ENCODE measurements at places on chromosomes 5 and 9. TPM values are rescaled to one million over a fixed set of nuclear protein-coding genes. Genes with fewer than 3 reads are reported as not detected.

GRCh38 chr9:110669433-110669832 is 842 bp downstream of the MUSK start:
- no peak for DNase-seq
- H3K36me3 ChIP-seq: no peaks in the 10 kb centered on the region
- no peaks in the 10 kb centered on the region for H3K27me3 ChIP-seq
- no peak overlapping the region for H3K4me3 ChIP-seq

- H3K4me1 ChIP-seq: no peaks in the 10 kb centered on the region
- DNase-seq: no peak
- H3K27ac ChIP-seq: no peak overlapping the region
- no peaks in the 10 kb centered on the region for H3K27me3 ChIP-seq
These were observed 369.5 kb downstream of the PRELID2 start for GRCh38 chr5:145465474-145466263.

- peaks cover 8% of the 10 kb centered on the region for H3K27me3 ChIP-seq
- H3K36me3 ChIP-seq: no peaks in the 10 kb centered on the region
- no peaks in the 10 kb centered on the region for H3K4me1 ChIP-seq
These were observed 173.5 kb downstream of the C5orf15 start for GRCh38 chr5:133794771-133795415.

- DNase-seq: no peak
- H3K4me1 ChIP-seq: no peaks in the 10 kb centered on the region
- H3K27me3 ChIP-seq: no peaks in the 10 kb centered on the region
These were observed 121.4 kb upstream of the C6 start for GRCh38 chr5:41334758-41335157.

DNA sequence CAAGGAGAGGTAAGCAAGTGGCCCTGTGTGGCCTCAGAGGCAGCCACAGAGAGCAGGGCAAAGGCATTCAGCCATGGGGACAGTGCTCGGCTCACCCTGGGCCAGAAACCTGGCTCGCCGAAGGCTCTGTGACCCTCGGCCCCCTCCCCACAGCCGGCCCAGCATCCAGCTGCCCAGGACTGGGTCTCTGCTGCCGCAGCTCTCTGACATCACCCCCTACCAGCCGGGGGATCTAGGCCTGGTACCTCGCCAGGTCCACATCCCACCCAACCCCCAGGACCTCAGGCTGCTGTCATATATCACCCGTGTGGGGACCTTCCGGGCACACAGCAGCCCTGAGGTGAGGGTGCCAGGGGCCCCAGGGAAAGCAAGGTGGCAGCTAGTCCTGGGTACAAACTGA is 2.6 kb downstream of the PTRH1 start:
- no peak overlapping the region for H3K4me3 ChIP-seq
- DNase-seq: no peak
- H3K36me3 ChIP-seq: peaks cover 3% of the 10 kb centered on the region
- H3K4me1 ChIP-seq: peaks cover 11% of the 10 kb centered on the region
- no peaks in the 10 kb centered on the region for H3K27me3 ChIP-seq

DNA sequence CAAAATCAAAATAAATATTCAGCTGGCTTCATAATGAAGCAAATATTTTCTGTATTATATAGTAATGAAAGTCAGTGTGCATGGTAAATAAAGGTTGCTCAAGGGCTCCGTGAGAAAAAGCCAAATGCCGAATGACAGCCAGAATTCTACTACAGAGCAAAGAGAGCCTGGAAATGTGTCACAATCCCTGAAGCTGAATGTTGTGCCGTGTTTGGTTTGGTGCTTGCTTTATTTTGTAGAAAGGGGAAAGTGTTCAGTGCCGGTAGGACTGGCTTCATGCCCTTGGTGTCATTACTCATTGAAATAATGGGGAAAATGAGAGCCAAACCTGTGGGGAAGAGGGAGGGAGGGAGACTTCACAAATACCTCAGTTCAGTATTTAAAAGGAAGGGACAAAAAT is 26.8 kb upstream of the ADAMTSL1 start:
- no peaks in the 10 kb centered on the region for H3K4me1 ChIP-seq
- H3K36me3 ChIP-seq: no peaks in the 10 kb centered on the region
- H3K4me3 ChIP-seq: no peak overlapping the region
- no peaks in the 10 kb centered on the region for H3K27me3 ChIP-seq

- H3K4me3 ChIP-seq: no peak overlapping the region
- no peaks in the 10 kb centered on the region for H3K36me3 ChIP-seq
- no peak overlapping the region for H3K27ac ChIP-seq
- H3K27me3 ChIP-seq: no peaks in the 10 kb centered on the region
- no peaks in the 10 kb centered on the region for H3K4me1 ChIP-seq
- DNase-seq: no peak
These were observed 27.7 kb upstream of the GABRP start for GRCh38 chr5:170755679-170756456.

GRCh38 chr5:178204935-178205748 is 809 bp downstream of the HNRNPAB start:
- H3K27me3 ChIP-seq: no peaks in the 10 kb centered on the region
- no peak for DNase-seq
- H3K27ac ChIP-seq: peak overlapping the region; percentile 87
- peaks cover 24% of the 10 kb centered on the region for H3K36me3 ChIP-seq
- peaks cover 41% of the 10 kb centered on the region for H3K4me1 ChIP-seq

GRCh38 chr9:38280251-38280800 is 112.2 kb upstream of the ALDH1B1 start:
- no peaks in the 10 kb centered on the region for H3K27me3 ChIP-seq
- no peak overlapping the region for H3K4me3 ChIP-seq
- no peaks in the 10 kb centered on the region for H3K36me3 ChIP-seq
- DNase-seq: no peak
- H3K4me1 ChIP-seq: no peaks in the 10 kb centered on the region
- H3K27ac ChIP-seq: no peak overlapping the region

DNA sequence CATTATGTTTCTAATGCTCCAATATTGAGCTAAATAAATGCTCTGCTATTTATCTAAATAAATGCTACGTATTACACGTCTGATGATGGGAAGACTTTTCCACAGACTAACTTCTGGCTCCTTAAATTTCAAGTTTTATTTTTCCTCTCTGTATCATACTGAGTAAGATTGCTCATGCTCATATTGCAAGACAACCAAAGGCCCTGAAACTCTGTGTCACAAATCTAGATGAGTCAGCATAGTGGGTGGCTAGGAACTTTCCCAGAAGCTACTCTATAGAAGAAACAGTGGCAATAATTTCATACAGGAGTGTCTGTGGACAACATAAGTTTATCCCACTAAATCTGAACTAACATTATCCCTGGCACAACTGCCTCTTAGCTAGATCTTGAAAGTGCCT is 53.0 kb upstream of the RFX3 start:
- H3K4me1 ChIP-seq: no peaks in the 10 kb centered on the region
- H3K4me3 ChIP-seq: no peak overlapping the region
- no peaks in the 10 kb centered on the region for H3K36me3 ChIP-seq
- no peak for DNase-seq

DNA sequence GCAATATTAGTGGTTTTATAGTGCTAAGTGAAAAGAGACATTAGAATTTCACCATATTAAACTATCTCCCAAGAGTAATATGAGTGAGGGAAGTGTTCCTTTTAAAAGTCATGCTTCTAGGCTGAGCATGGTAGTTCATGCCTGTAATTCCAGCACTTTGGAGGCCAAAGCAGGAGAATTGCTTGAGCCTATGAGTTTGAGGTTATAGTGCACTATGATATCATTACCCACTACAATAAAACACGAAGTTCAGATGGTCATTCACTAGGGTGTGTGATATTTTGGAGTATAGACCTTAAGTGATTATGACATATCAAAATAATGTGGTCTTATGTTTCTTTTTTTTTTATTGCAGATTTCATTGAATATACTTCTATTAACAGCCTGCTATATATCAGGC is 6.7 kb downstream of the KIF2A start:
- no peak overlapping the region for H3K27ac ChIP-seq
- H3K4me1 ChIP-seq: peaks cover 23% of the 10 kb centered on the region
- no peaks in the 10 kb centered on the region for H3K36me3 ChIP-seq
- H3K27me3 ChIP-seq: no peaks in the 10 kb centered on the region

GRCh38 chr9:71363286-71363961 is 242.0 kb upstream of the TRPM3 start:
- H3K4me1 ChIP-seq: no peaks in the 10 kb centered on the region
- no peak overlapping the region for H3K27ac ChIP-seq
- H3K36me3 ChIP-seq: no peaks in the 10 kb centered on the region
- no peak for DNase-seq
- no peak overlapping the region for H3K4me3 ChIP-seq

GRCh38 chr5:177232761-177233160 is 70.8 kb downstream of the RAB24 start:
- H3K4me3 ChIP-seq: no peak overlapping the region
- no peaks in the 10 kb centered on the region for H3K4me1 ChIP-seq
- H3K27ac ChIP-seq: no peak overlapping the region
- H3K36me3 ChIP-seq: peaks cover 2% of the 10 kb centered on the region

CACNA1B gene
- total RNA-seq: 0.49 TPM

MUSK gene
- not detected for total RNA-seq

MARVELD2 gene
- total RNA-seq: 17.3 TPM

CDH12 gene
- total RNA-seq: not detected

NME5 gene
- 1.7 TPM for total RNA-seq

PPP1R2B gene
- total RNA-seq: 0.10 TPM

FGF1 gene
- total RNA-seq: not detected

GDNF gene
- not detected for total RNA-seq

All from Panc1 (cell line).